Stimulated activated CD8-positive, alpha-beta memory T cell treated with anti-CD3 and anti-CD28 coated beads, Interleukin-4, amount 100 ng/mL, for 24 hours (primary cell): ENCODE measurements at places on chromosomes 4 and X.

GRCh38 chr4:136935305-136935704, 597.0 kb downstream of the PCDH18 start:
- DNase-seq = no peak

DNA sequence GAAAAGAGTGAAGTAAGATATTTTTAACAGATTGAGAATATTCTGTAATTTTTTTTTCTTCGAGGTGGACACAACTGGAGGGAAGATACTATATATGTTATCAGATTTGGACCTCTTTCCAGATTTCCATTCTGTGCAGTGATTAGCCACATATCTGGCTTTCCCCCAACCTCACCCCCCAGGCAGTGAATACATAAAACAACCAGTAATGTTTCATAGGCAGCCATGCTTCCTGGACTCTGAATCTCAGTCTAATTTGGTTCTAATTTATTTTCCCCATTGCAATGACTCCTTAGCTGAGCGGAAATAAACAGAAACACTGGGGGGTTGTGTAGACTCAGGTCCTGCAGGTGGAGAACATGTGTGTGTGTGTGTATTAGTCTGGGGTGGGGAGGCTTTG, 226.5 kb downstream of the FBXW7 start:
- no peak for DNase-seq

DNA sequence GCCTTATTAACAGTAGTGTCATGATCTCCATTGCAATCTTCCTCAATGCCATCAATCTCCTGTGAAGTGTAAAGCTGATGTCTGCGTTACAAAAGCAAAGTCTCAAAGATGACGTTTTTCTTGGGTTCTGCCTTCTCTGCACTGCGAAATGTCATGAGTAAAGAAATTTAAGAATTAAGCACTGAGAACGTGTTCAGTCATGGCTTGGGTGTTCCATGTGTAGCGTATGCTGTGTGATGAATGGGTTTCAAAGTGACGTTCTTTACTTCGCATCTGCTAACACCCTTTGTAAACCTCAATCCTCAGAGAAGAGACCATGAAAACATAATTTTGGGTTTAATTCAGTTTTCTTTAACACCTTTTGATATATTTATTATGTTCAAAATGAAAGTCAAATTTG, 999 bp downstream of the NAP1L5 start:
- DNase-seq = no peak

GRCh38 chrX:150163956-150164726, 199.0 kb upstream of the MAMLD1 start:
- no peak for DNase-seq

- no peak for DNase-seq
These were observed 57.8 kb downstream of the TMEM131L start for GRCh38 chr4:153523941-153524386.

GRCh38 chr4:77827343-77827742, 8.2 kb upstream of the CNOT6L start:
- no peak for DNase-seq

GRCh38 chr4:86482306-86483172, 111.6 kb upstream of the PTPN13 start:
- no peak for DNase-seq

DNA sequence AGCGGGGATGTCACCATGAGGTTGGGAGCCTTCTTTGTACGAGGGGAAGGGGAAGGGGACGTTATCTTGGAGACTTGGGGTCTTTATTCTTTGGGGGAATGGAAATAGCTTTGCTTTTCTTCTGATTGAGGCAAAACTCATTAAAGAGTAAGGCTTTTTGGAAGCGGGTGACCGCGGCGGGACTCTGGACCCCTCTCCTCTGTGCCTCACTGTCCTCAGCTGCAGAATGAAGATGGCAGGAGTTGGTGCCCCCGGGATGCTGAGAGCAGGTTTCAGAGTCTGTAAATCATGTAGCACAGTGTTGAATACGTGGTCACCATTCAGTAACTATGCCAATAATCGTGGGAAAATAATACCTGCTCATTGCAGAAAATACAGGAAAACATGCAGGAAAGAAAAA, 32.1 kb downstream of the HTT-AS start:
- no peak for DNase-seq

DNA sequence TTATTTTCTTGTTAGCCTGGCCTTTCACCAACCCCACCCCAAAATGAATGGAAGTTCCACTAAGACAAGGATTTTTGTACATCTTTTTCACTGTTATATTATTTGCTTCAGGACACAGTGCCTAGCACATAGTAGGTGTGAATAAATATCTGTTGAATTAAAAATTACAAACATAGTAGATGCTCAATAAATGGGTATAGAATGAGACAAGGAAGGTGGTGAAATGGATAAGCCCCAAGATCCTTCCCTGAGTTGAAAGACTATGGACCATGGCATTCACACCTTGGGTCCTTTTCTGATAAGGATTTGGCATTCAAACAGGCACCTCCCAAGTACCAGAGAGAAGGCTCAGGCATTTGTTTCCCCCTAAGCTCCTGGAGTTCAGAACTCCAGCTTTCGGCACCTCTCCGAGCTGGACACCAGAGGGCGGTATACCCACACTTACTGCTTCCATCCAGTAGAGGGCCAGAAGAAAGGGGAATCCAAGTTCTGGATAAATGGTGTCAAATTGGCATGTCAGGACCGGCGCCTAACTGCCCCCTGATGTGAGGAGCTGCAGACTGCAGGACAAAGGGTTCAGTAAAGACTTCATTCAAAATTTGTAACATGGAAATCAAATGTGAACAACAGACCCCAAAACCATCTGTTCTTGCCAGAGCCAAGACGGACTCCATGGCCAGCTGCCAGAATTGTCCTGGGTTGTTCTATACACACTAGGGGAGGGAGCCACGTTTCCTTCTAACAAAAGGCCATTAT, 193.0 kb downstream of the GPC3 start:
- DNase-seq = peak; percentile 46

DNA sequence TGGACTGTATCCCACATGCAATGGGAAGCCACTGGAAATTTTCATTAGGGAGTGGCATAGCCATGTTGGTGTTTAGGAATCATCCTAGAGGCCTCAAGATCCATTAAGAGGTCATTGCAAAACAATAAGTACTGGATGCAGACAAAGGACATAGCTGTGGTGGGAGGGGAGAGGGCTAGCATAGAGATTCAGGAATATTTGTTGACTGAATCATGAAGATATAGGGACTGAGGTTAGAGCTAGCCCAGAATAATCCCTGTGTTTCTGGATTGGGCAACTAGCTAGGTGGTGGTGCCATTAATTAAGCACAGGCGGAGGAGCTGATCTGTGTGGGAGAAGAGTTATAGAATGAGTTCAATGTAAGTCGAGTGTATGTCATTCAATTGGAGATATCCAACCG, 135.0 kb downstream of the RAB28 start:
- no peak for DNase-seq

- DNase-seq = no peak
These were observed 21.4 kb upstream of the MRFAP1 start for GRCh38 chr4:6619116-6619465.

DNA sequence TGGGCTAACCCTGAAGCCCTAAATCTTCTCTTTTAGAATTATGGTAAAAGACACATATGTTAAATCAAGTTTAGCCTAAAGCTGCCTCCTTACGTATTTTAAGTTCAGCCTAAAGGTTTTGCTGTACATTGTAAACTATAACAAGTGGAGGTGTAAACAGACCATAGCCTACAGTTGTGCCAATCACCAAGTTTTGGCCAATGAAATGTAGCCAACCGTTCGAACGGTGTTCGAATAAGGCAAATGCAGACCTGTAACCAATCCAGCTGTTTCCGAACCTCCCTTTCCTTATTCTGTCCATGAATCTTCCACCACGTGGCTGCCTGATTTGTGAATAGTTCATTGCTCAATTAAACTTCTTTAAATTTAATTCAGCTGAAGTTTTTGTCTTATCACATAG, 52.1 kb upstream of the TBC1D9 start:
- no peak for DNase-seq

- no peak for DNase-seq
These were observed 2.8 kb downstream of the CMC4 start for GRCh38 chrX:155068165-155068564.

- no peak for DNase-seq
These were observed 41.3 kb upstream of the VCX start for GRCh38 chrX:7801711-7802110.

- DNase-seq = no peak
These were observed 4.8 kb downstream of the SLC49A3 start for GRCh38 chr4:683982-684622.

- no peak for DNase-seq
These were observed 20.7 kb upstream of the RNF150 start for GRCh38 chr4:141153751-141154510.

GRCh38 chrX:39140581-39140980, 339.3 kb downstream of the MID1IP1 start:
- no peak for DNase-seq

GRCh38 chrX:74535086-74535407, 79.4 kb downstream of the RLIM start:
- no peak for DNase-seq

DNA sequence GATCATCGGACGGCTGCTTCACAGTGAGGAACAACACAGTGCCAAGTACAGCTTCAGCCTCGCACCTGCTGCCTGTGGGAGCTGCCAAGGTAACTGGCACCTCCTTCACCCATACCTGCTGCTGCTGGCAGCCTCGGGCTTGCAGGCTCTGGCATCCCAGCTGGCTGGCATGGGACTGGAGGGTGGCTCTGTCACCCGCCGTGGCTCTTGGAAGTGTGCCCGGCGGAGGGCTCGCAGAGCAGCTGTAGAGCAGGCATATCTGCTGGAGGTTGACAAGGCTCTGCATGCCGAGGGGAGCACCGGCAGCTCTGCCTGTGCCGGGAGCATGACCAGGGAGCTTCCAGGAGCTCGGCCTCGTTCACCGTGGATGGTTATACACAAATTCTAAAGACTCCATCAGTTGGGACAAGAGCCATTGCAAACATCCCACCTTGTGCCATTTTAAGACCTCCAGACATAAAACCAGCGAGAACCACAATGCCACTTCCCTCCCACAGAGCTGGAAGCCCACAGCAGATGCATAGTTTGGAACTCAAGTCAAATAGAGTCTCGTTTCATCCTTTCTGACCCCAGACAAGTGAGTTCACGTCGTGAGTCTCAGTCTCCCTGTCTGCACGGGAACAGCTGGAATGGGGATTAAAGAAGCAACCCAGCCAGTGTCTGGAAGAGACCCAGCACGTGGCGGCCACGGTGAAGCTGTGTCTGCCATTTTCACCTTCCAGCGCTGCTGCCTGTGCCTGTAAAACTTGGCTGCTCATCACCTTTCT, 84.3 kb upstream of the PSAPL1 start:
- DNase-seq = no peak

GRCh38 chr4:4437798-4438470, 51.0 kb downstream of the NSG1 start:
- no peak for DNase-seq

DNA sequence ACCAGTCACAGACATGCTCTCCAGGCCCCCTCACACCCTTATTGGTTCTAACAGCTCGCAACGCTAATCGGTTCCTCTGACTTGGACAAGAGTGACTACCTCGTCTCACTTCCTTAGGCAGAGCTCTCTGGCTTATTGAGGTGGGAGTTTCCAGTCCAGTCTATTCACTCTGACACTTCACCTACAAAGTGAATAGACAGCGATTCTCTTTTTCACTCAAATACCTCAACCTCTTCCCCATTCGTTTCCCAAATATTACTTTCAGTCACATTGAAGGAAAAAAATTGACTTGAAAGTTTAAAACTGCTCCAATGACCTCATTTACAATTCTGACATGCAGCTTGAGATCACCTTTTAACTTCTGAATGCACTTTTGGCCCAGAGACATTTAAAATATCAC, 17.7 kb downstream of the HELT start:
- DNase-seq = no peak

GRCh38 chrX:7133050-7133440, 14.5 kb upstream of the STS start:
- DNase-seq = no peak

DNA sequence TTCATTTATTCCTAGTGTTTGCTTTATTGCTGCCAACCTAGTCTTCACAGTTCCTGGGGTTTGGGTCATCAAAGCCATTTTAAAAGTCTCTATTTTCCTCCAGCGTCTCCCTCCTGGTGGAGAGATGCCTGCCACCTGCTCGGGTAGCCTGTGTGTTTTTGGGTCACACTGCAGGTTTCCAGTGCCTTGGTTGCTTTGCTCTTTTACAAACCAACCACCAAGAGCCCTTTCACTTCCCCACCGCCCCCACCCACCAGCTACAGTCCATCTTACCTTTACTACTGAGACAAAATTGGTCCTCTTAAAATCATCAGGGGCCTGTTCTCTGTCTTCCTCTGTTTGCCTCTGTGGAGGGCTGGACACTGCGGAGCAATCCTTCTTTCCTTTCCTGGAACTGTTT, 280.5 kb upstream of the GATB start:
- DNase-seq = no peak

- peak; percentile 12 for DNase-seq
These were observed 58.2 kb upstream of the ZNF157 start for GRCh38 chrX:47311932-47312774.

DNA sequence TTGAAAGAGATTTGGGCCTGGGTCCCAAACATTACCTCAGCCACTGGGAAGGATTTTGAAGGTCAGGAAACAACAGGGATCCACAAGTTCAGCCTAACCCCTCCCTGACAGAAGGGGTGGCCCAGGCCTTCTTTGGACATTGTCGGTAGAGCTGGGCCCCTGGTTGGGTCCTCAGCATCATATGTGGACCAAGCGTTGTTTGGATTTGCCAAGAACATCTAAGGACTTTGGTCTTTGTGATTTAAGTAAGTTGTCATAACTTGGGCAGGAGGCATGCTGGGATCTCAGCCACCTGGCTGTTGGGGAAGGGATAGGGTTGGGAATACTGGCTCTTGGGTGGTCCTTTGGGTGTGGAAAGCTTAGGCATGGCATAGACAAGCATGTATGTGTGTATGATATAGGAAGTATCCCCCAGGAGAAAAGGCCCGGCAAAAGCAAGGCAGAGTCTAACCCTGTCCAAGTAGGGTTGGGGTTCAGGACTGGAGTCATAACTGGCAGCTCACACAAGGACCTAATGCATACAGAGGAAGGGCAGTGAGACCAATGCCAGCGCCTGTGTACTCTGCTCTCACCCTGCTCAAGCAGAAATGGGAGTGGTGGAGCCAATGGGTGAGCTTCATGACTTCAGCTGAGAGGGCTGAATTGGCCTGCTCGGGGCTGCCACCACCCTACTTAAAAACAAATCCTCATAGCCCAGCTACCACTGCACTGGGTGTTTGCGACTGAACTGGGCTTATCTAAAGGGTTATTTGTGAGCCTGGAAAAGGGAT, 102.8 kb downstream of the RTL5 start:
- DNase-seq = no peak

DNA sequence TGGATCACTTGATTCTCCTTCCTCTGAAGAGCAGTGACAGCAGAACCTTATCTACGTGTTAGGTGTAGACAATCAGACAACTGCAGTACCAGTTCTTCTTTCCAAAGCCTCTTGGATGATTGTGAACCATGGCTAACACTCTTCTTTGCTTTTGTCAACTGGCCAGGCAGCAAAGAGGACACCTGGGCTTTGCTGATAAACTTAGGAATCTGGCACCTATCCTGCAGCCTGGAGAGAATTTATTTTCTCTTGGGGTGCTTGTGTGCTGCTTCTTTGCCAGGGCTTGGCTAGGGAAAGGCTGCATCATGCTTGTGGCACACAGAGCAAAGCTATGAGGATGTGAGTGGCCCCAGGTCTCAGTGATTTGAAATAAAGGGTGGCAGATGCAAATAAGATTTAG, 77.4 kb downstream of the ANAPC4 start:
- DNase-seq = no peak

- DNase-seq = no peak
These were observed 136.2 kb upstream of the USP9X start for GRCh38 chrX:40949071-40949470.

- DNase-seq = no peak
These were observed 296.3 kb upstream of the KLF3 start for GRCh38 chr4:38367642-38368174.
